Right renal cortex interstitium (tissue), 3 donors: ENCODE measurements at places on chromosomes 3 and 15.

- DNase-seq = no peak
Observed at GRCh38 chr3:41007399-41007798, 191.9 kb upstream of the CTNNB1 start.

DNA sequence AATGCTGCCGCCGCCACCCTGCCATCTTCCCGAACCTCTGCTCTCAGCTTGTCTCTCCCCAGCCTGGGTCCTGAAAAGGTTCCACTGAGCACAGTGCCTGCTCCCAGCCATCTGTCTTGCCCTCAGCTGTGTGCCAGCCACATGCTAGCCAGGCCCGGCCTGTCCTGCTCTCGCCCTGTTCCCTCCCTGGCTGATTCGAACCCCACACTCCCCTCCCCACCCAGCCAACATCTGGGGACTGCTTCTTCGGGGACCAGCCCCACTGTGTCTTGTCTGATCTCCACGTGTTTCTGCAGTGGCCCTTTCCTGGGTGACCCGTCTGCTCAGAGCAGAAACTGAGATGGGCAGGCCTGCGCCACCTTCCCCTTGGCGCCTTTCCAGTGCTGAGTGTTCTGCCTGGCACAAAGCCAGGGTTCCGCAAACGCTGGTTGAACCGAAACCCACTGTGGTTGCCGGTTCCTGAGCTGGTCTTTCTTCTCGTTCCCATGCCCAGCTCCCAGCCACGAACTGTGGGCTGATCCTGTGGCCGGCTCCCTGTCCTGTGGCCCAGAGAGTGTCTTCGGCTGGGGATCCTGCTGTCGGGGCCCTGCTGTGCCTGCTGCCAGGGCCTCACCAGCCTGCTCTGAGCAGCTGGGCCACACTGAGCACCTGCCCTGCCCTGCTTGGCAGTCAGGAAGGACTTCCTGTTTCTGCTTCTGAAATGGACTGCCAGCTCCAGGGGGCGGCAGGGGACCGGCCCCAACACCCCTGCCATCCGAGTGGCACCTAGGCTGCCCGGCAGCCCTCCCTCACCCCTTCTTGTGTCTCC lies 62.7 kb upstream of the KLF13 start:
- DNase-seq = no peak

DNA sequence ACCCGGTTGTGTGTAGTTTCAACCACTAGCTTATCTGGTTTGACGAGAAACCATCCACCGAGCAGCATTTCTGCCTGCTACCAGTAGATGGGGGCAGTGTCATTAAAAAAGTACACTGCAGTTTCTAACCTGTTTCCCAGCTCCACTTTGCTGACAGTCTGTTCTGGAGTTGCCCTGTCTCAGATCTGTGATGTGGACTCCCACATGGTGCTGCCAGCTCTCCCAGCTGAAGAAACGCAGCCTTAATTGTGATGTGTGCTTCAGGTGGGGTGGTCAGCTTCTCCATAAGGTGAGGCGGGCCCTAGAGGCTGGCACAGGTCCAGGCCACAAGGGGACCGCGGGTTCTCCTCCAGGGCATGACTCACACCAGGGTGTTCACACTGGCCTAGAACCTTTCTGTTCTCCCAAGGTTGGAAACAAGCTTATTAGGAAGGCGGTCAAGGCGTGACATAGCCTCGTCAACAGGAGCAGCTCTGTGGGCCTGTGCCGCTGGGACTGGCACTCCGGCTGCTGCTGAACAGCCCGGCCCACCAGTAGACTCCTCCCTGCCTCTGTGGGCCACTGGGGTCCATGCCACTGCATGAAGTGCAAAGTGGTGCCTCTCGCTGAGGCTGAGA lies 2.9 kb upstream of the FAM43A start:
- no peak for DNase-seq

GRCh38 chr3:40915346-40915865 lies 283.9 kb upstream of the CTNNB1 start:
- DNase-seq = no peak
